ENCODE measurements at places on chromosomes 1 and 21. TPM values are rescaled to one million over a fixed set of nuclear protein-coding genes. Genes with fewer than 3 reads are reported as not detected.

- DNase-seq: no peak
These were observed 72.1 kb downstream of the GPR52 start for GRCh38 chr1:174519844-174520243.

DNA sequence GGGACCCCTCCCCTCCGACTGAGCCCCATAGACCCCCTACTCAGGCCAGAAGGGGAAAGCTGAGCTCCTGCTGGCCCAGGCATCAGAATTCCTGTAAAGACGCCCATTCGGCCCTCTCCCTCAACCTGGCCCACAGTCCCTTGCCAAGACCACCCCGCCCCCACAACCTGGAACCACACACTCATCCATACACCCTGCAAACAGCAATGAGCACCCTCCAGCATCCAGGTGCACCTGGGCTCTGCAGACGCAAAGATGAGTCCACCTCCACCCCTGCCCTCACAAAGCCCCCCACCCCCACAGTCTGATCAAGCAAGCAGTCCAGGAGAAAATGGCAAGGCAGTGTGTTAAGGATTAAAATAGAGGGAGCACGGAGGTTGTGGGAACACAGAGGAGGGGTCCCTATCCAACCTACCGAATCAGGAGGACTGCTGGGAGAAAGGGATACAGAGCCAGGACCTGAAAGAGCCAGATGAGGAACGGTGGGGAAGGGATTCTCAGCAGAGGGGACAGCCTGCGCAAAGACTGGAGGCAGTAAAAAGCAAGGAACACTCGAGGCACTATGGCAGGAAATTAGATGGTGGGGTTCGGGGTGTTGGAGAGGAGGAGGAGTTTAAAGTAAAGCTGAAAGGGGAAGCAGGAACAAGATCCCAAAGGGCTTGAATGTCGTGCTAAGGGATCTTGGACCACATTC is 67.3 kb upstream of the LAPTM5 start:
- DNase-seq: no peak

TEDDM1 gene
- total RNA-seq: not detected

DNA sequence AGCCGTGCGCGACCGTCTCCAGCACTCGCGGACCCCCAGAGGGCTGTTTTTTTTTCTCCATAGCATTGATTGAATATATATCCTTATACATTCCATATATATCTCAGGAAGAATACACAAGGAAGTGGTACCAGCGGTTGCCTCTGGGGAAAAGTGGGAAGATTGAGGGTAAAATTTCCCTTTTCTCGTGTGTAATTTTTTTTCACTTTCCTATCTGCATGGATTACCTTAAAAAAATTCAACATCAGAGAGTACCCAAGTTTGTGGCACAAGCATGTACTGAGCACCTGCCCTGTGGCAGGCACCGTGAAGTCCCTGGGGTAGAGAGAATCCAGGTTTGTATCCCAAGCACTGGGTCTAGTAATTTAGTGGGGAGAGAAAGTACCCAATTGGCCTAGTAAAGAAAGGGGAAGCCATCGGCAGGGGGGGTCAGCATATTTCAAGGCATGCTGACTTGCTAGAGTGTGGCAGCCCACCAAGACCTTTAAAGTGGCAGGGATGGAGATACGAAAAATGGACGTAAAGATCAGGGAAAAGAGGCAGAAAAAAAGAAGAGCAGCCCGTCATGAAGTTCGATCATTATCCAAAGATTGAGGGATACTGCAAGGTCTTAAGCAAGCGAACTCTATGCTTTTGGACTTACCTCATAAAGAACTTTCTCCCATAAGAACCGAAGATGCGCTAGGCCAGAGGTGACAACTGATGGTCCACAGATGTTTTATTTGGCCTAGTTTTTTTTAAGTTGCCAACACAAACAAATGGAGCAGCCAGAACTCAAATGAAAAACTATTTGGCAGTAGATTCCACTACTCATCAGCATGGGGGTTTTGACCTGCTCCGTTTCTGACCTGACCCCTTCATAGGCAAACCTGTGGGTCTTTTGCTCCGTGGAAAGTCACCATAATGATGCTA is 1.5 kb upstream of the HMGN1 start:
- DNase-seq: no peak
